ENCODE measurements at places on chromosomes 3 and 15.

GRCh38 chr15:89315375-89315929 lies 19.2 kb downstream of the POLG start:
- no peak for DNase-seq

GRCh38 chr3:59444294-59444671 lies 394.5 kb upstream of the CFAP20DC start:
- no peak for DNase-seq

DNA sequence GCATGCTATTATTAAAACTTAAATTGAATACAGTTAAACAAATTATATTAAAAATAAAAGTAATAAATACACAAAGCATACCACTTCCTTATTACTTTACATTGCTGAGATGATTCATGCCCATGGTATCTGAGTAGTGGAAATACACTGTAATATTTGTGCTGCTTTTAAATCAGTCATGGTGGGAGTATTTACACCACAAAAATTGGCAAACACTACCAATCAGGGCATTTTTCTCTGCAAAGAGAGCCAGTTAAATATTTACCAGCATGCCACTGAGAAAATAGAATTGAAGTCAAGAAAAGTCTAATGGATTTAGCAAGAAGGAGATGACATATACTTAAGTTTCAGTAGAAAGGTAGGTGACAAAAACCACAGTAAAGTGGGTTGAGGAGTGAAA lies 19.6 kb downstream of the PPARG start:
- DNase-seq: no peak

DNA sequence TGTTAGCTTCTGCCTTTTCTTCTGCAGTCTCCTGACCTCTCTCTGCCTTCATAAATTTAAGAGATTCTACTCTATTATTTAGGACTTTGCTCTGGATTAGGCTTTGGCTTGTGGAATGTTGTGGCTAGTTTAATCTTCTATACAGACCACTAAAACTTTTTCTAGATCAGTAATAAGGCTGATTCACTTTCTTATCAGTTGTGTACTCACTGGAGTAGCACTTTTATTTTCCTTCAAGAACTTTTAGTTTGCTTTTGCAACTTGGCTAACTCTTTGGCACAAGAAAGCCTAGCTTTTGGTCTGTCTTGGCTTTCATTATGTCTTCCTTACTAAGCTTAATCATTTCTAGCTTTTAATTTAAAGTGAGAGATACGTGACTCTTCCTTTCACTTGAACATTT lies 265.5 kb upstream of the TBC1D5 start:
- DNase-seq: no peak

DNA sequence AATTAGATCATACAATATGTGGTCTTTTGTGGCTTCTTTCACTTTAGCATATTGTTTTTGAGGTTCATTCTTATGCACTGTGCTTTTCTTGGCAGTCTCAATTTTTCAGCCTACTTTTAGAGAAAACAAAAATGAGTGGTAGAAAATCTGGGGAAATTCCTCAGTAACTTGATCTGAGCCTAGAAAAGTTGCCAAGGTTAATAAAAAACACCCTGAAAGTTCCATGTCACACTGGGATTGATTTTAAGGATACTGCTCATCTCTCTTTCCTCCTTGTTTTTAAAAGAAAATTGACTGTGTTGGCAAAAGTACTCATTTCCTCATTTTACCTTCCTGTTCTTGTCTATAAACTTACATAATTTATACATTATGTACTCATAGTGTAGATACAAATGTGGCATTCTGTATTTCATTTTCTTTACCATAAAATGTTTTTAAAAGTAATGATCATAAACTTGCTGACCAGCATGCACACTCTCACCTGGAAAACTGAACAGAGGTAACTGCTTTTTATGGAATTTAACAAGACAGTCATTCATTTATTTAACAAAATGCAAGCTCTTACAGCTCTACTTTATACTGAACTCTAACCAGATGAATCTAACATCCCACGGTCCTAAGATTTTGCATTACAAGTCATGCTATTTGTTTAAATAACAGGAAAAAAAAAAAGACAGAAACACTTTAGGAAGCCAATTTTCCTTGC lies 28.6 kb upstream of the SH3BP5 start:
- no peak for DNase-seq

GRCh38 chr15:53872410-53872809 lies 105.8 kb upstream of the UNC13C start:
- no peak for DNase-seq

DNA sequence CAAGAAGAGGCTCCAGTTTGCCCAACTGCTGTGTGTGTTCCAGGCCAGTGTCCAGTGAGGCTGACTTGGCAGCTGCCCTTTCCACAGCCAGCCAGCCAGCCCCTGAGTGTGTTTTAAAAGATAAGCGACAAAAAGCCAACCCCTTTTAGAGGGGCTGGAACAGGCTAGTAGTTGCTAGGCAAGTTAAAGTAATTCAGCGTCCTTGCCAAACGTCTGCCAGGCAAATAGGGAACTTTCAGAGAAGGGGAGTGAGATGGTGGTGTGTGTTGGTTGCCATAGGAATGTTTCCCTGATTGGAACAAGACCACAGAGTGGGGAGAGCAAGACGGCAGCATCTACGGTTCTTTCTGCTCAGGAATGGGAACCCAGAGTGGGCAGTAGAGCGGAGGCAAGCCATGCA lies 86.3 kb downstream of the TMEM108 start:
- DNase-seq: no peak

DNA sequence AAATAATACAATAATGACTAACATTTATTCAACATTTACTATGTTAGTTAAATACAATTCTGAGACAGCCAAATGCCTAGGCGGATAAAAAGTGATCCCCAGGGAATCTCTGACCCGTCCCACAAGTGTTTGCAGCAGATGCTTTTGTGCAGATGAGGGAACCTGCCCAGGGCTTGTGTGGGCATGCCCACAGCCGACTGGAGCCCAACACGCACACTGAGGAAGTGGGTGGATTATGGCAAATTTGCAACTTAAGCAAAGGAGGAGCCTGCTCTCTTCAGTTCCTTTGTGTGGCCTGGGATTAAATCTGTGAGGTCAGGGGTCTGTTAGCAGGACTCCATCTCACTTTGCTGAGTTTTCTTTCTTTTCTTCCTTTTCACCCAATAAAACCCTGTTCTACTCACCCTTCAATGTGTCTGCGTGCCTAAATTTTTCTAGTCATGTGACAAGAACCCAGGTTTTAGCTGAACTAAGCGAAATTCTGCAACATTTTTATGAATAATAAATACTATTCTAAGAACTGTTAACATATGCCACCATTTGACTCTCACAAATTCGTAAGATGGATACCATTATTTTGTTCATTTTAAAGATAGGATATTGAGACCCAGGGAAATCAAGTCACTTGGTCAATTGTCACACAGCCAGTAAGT lies 13.9 kb upstream of the RTP1 start:
- DNase-seq: no peak

DNA sequence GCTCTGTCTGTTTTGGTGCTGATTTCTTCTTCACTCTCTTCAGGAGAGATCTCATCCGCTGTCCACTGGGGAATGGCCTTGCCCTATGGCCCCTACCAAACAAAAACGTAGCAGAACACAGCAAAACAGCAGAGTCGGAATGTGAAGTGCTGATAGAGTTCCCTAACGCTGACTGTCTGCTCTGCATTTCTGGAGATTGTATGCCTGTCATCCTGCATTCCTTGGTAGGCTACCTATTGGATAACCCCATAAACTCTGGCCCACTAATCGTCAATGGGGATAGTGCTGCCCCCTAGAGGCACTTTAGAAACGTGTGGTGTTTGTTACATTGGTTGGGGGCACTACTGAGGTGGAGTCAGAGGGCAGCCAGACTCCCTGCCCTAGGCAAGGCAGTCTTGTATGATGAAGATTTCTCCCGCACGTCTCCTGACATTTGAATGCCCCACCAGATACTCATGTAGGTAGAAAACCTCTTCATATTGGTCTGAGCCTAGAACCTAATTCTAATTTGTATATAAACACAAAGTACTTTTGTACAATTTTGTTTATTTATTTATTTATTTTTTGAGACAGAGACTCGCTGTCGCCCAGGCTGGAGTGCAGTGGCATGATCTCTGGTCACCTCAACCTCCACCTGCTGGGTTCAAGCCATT lies 15.6 kb upstream of the MAGEF1 start:
- no peak for DNase-seq

GRCh38 chr15:68384451-68385239 lies 47.3 kb downstream of the ITGA11 start:
- DNase-seq: no peak

- no peak for DNase-seq
Observed at GRCh38 chr3:5187920-5188418, 462 bp downstream of the EDEM1 start.

- no peak for DNase-seq
Observed at GRCh38 chr15:45439521-45440260, 61.3 kb upstream of the GATM start.

- no peak for DNase-seq
Observed at GRCh38 chr3:76724706-76725105, 315.2 kb upstream of the ROBO2 start.

DNA sequence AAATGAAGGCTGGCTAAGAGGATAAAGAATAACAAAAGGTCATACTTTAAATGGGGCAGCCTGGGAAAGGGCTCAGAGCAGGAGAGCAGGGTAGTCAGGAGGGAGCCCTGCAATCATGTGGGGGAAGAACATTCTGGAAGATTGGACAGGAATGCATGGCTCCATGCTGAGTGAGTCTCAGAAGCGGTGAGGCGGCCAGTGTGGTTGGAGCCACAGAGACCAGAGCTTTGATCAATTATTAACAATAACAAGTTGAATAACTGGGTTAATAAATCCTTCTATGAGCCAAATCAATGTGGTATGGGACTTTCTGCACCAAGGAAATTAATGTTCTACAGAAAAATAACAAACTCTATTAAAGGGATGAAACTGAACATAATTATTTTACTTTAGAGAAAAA lies 57.9 kb upstream of the DCUN1D1 start:
- no peak for DNase-seq

- no peak for DNase-seq
Observed at GRCh38 chr15:71709808-71710418, 100.4 kb upstream of the NR2E3 start.

DNA sequence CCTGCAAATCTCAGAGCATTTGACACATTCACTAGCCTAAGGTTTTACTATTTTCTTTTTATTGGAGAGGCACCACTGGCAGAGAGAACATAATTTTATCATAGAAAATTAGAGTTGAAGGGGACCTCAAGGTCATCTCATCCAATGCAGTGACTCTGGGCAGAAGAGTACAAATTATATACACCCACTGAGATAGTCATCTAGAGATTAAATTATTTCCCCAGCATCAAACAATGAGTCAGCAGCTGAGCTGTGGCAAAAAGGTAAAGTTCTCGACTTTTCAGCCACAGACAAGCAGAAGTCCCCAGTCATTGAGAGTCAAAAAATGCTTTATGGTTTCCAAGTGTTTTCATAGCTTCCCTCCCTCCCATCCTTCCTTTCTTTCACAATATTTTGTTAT lies 39.3 kb upstream of the SEMA6D start:
- no peak for DNase-seq

- no peak for DNase-seq
Observed at GRCh38 chr15:99141943-99142342, 37.1 kb downstream of the SYNM start.

DNA sequence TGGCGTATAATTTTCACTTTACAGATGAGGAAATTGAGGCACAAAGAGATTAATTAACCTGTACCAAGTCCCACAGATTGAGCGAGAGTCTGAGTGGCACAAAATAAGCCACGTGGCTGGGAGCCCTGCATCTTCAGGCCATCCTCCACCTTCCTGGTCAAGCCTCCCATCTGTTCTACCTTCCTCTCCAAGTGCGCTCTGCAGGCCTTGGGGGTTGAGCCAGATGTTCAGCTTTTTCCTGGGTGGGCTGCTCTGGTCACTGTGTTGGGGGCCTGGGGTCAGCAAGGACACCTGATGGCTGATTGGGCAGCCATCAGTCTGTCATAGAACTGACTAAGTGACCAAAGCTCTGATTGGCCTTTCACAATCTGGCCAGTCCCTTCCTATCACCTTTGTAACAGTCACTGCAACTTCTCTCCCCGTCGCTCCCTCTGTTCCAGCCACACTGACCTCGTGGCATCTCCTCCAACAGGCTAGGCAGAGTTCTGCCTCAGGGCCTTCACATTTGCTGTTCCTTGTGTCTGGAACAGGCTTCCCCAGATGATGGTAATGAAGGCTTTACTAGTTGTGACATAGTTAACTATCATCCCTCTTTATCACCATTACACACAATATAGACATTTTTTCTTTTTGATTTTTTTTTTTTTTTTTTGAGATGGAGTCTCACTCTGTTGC lies 46.8 kb downstream of the SCN5A start:
- no peak for DNase-seq

DNA sequence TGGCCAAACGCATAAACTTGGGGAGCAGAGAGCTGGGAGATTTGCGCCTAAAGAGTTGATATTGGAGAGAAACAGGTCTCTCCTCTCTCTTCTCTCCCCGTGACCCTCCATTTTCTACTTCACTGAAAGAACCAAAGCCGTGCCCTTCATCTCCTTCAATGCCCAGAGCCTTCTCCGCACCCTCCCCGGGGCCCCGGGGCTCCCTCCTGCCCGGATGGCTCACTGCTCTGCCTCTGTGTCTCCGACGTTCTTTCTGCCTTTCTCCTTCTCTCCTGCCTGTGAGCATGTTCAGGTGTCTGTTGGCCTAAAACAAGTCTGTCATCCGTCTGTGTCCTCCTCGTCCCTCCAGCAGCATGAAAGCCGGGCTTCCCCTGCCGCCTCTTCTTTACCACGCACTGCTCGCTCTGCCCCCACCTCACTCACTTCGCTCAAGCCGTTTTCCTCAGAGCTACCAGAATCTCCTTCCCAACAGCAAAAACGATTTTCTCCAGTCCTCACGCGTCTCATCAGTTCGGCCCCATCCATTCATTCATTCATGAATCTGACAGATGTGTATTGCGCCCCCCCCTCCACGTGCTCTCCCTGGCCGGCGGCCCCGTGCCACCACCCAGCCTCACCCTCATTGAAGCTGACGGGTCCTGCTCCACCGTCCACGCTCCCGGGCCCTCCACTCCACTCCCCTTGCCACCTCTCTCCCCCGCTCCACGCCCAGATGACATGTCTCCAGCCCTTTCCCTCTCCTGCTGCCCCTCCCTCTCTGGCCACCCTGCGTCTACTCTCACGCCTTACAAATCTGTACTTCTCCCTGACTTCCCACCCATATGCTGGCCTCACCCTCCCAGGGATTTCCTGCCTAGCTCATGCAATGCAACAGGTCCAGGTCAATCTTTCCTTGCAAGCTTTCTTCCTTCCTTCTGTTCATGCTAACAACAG lies 10.2 kb downstream of the MUC4 start:
- DNase-seq: no peak

GRCh38 chr15:98671060-98672008 lies 23.0 kb downstream of the IGF1R start:
- DNase-seq: no peak

DNA sequence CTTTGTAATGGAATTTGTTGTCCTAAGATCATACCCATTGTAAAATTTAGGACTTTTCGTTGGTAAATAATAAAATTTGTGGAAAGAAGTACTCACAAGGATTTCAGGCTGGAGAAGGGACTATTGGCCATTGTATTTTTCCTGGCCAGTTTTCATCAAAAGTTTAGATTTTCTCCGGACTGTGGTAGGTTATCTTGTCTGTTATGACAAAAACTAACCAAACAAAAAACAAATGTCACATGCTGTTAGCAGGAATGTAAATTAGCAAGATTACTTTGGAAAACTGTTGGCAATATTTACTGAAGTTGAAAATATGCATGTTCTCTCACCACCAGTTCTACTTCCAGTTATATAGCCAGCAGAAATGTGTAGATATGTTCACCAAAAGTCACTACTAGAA lies 27.8 kb downstream of the PDE8A start:
- DNase-seq: no peak
